Stimulated activated CD4-positive, alpha-beta T cell treated with anti-CD3 and anti-CD28 coated beads, Interleukin-1b, Interleukin-23, amount 100 ng/mL, for 48 hours (primary cell): ENCODE measurements at places on chromosomes 5 and 9.
A peak's percentile ranks its signal among the peaks of the same experiment; 100 is the strongest.

- DNase-seq = peak; percentile 9
Observed at GRCh38 chr9:92501671-92502393, 19.5 kb upstream of the ASPN start.

DNA sequence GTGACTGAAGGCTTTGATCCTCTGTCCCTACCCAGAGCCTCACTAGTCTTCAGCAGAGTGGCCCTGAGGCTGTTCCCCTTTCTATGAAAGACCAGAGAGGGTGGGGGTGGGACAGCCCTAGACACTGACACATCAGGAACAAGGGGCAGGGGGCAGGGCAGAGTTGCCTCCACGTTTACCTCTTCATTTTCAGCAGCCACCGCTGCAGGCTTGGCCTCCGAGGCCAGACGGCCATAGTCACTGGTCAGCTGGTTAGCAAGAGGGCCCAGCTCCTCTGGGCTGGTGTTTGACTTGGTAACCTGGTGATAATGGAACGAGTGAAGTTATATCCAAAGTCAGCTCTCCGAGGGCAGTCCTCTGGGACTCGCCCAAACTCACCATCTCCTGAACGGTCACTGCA is 15.6 kb upstream of the TPM2 start:
- DNase-seq = no peak

- no peak for DNase-seq
Observed at GRCh38 chr9:134271338-134272301, 54.6 kb upstream of the RXRA start.

DNA sequence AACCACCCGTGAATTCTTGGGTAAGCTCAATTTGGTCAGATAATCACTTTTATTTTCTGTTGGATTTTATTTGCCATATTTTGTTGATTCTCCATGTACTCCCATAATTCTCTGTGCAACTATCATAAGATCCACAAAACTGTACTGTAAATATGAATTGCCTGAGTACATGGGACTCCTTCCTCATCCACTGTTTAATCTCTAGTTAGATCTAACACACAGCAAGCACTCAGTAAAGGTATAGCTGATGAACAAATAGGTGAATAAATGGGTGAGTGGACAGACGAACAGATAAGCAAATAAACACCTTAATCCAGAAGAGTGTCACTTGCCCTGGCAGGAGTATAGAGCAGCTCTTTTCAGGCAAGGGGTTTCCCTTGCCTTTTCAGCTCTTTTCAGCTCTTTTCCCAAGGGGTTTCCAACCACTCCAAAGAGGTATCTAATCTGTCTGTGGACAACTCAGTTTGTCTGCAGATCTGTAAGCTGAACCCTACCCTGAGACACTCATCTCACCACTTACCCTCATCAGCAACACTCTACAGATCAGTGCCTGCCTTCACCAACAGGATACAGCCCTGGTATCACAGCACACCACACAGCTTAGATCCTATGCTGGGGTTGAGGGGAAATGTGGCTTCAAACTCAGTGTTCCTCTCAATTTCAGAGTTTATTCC is 51.2 kb downstream of the SIL1 start:
- no peak for DNase-seq

- DNase-seq = no peak
Observed at GRCh38 chr5:9348401-9348996, 197.4 kb downstream of the SEMA5A start.

DNA sequence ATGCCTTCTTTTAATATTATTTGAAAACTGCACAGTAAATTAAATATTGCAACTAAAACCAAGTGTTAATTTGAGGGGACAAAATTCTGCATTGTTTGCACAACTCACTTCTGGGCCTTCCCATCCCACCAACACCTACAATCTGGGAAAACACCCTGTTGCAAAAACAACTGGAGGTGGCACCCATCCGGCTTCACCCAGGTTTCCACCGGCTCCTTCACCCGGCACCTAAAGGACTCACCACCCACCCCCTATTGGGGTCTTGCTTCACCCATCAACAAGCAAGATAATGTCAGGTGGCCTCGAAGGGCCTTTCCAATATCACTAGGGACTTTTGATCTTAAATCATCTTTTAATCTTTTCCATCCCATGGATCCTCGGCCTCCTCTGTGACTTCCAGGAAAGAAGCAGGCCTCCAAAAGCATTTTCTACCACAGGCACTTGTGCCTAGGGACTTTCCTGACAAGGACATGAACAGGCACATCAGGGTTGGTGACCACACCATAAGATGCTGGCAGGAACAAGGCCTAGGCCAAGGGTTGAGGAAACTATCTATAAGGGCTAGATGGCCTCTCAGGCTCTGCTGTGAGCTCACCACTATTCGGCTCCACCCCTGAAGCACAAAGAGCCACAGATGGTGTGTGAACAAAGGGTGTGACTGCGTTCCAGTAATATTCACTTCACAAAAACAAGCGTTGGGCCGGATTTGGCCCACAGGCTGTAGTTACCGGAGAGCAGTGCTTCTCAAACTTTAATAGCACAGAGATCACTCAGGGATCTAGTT is 205.1 kb downstream of the AUH start:
- DNase-seq = no peak
